ENCODE measurements at places on chromosomes 1 and 21.
A peak's percentile ranks its signal among the peaks of the same experiment; 100 is the strongest.

DNA sequence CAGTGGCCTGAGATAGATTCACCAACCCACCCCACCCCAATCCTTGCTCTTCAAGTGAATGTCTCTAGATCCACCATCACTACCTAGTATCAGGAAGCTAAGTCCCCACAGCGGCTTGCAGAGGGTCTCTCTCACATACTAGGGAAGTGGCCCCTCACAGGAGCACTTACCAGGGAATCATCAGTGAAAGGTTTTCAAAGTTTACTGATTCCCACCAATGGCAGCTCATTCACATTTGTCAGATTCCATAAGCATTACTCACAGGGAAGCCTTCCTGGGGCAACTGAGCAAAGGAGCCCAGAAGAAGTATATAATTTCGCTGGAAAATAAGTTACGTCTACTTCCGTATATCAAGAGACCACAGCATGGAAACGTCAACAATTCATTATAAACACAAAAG lies 120.8 kb downstream of the GREM2 start:
- no peak for DNase-seq

- no peak for DNase-seq
These were observed 182.6 kb upstream of the ARHGEF16 start for GRCh38 chr1:3271866-3272265.

DNA sequence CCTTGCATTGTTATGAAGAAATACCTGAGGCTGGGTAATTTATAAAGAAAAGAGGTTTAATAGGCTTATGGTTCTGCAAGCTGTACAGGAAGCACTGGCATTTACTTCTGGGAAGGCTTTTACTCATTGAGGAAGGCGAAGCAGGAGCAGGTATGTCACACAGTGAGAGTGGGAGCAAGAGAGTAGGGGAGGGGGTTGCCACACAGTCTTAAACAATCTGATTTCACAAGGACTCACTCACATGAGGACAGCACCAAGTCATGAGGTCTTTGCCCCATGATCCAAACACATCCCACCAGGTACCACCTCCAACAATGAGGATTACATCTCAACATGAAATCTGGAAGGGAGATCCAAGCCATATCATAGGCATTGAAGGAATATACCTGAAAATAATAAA lies 127.2 kb downstream of the EVI5 start:
- no peak for DNase-seq

DNA sequence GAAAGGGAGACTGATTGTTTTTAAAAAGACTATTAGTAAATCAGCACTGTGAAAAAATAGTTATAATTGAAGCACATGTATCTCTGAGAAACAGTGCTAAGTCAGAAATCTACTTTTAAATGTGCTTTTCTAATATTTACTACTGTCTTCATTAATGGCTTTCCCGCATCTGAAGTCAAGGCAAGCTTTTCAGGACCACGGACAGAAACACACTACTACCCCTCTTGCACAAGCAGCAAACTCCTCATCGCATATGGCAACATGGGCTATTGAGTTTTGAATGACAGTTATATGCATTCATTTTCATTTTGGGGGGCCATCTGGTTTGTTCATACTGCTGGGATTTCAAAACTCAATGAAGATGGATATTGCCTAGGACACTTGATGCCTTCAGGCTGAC lies 433.4 kb upstream of the CAMK1G start:
- peak; percentile 11 for DNase-seq

- no peak for DNase-seq
These were observed 125.6 kb upstream of the LMO4 start for GRCh38 chr1:87202922-87203655.

GRCh38 chr21:33042812-33043211 lies 17.1 kb downstream of the OLIG2 start:
- no peak for DNase-seq

DNA sequence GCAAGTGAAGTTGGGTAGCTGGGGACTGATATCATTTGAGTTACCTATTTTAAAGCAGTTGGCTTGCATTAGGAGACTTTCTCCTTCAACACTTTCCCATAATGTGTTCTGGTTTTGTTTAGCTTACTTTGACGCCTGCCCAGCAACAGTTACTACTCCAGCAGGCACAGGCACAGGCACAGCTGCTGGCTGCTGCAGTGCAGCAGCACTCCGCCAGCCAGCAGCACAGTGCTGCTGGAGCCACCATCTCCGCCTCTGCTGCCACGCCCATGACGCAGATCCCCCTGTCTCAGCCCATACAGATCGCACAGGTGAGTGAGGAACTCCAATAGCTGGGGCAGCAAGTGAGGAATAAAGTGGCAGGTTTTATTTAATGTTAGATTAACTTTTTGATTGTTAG lies 144.3 kb downstream of the CD247 start:
- DNase-seq: no peak

DNA sequence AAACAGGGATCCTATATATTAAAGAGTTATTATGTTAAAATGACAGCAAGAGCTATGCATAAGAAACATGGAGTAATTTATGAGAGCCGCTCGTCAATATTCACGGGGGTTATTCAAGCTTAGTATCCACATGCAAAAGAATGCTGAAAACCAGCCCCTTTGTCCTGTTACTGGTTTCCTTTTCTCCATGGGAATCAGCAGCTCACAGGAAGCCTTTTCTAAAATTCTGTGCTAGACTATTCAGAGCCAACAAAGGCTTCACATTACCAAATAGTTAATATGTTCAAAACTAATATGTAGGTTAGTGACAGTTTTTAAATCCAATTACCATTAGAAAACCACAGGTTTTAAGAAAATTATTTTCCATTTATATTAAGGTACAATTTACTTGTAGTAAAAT lies 225.6 kb upstream of the MAP1LC3C start:
- DNase-seq: no peak

DNA sequence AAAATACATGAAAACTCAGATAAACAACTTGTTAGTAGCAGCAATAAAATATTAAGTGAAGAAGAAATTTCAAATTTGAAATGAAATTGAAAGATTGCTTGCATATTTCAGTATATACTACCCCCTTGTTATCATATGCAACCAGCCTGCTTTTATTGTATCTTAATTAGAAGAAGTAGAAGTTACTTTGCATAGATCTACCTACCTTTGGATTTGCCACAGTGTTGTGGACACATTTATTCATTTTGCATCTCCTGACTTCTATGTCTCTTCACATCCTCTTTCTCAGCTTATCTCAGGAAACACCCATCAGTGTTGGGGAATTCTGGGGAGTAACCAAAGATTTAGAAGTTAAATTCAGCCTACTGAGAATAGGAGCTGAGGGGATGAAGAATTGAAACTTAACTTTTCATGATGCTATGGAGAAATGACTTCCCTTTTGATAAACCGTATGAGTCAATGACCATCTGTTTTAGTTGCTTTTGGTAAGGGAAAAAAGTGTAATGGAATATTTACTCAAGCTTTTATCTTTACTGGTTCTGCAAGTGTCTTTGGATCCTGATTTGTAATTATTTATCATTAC lies 96.9 kb downstream of the RGL1 start:
- no peak for DNase-seq

DNA sequence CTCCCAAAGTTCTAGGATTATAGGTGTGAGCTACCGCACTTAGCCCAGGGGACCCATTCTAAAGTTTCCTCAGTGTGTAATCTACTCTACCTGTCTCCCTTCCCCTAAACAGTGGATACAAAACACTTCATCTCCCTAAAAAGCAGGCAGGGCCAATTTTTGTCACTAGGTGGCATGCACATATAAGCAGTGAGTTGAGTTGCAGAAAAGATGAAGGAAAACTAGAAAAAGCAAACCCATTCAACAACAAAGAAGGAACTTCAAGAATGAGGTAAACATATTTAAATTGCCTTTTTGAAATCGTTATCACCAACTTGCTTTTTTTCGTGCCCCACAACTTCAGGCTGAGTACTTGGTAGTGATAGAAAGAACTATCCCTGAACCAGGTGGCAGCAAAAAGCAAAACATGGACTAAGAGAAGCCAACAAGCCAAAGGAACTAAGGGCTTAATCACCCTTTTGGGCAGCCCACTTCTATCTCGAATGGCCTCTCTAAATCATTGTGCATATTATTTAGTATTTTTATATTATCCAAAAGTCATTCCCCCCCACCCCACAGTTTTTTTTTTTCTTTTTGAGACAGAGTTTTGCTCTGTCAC lies 19.7 kb upstream of the ALDH9A1 start:
- no peak for DNase-seq

DNA sequence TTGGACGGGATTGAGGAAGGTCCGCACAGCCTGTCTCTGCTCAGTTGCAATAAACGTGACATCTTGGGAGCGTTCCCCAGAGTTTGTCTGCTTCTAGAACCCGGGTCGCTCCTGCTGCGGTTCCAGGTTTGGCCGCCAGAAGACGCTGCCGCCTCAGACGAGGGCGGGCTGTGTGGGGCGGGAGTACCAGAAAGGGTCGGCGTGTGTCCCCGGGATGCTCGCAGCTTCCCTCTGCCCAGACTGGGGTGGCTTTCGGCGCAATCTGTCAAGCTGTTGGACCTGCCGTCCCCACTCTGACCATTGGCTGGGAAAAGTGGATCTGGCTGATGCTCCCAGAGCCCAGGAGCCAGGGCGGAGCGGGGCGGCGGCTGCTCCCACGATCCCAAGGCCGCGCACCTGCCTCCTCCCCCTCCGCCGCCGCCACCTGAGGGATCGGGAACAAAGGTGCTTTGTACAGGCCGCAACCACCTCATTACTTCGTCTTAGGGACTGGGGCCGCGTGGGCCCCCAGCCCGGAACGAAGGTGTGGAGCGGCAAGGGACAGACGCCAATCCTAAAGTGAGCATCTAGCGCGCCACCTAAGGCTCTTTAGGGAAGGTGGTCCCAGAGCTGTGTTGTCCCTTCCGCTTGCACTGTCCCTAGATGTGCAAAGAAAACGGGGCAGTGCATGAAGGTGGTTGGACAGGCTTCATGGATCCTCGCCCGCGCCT lies 683 bp upstream of the EFNA4 start:
- no peak for DNase-seq

- DNase-seq: no peak
These were observed 671.9 kb downstream of the BRINP3 start for GRCh38 chr1:189805735-189806134.

GRCh38 chr1:53500204-53501064 lies 41.2 kb downstream of the DMRTB1 start:
- DNase-seq: no peak

- no peak for DNase-seq
These were observed 764.3 kb upstream of the PRMT6 start for GRCh38 chr1:106292130-106292529.

- DNase-seq: no peak
These were observed 33.4 kb downstream of the SMYD2 start for GRCh38 chr1:214314178-214314843.

DNA sequence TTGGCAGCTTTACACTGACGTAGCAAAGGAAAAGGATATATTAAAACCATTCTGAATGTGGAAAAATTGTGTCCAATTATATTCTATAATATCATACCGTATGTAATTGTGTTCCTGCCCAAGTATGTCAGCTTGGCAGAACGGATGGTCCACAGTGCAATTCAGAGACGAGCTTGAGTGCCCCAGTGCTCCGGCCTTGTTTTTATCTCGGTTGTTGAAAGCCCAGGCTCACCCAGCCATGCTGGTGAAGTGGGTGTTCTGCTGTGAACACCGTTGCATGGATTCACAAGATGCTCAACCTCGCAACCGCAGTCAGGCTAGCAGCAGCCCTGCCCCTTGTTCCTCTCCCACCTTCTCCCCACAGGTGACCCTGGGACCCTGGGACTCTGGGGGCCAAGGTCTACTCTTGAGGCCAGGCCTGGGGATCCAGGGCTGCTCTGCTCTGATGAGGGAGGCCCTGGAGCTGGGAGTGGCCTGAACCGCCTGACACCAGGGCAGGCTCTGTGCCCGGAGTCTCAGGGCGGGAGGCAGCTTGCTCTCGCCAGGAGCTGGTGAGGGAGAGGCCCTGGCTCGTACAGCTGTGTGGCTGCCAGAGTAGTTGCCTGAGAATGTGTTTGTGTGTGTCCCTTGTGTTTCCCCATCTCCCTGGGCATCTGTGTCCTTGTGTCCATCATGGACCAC lies 11.2 kb downstream of the PTPRF start:
- peak; percentile 83 for DNase-seq

GRCh38 chr1:227887697-227888403 lies 59.9 kb downstream of the WNT9A start:
- no peak for DNase-seq

GRCh38 chr1:38940339-38941047 lies 1.1 kb downstream of the RHBDL2 start:
- no peak for DNase-seq

DNA sequence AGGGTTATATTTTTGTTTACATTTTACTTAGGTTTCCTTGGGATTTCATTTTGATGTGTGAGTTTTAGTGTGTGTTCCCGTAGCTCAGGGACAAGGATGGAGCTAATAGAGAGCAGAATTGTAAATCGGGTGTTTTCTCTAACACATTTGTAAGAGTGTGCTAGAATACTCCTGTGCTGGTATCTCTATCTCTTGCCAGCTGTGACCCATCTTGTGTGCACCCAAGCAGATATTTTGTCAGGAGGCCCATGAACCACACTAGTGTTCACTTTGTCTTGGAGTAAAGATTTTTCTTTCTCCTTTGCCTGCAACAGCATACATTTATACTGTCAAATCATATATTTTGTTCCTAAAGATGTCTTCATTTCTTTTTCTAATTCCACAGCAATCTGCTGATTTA lies 23.4 kb downstream of the KRTAP19-8 start:
- no peak for DNase-seq

DNA sequence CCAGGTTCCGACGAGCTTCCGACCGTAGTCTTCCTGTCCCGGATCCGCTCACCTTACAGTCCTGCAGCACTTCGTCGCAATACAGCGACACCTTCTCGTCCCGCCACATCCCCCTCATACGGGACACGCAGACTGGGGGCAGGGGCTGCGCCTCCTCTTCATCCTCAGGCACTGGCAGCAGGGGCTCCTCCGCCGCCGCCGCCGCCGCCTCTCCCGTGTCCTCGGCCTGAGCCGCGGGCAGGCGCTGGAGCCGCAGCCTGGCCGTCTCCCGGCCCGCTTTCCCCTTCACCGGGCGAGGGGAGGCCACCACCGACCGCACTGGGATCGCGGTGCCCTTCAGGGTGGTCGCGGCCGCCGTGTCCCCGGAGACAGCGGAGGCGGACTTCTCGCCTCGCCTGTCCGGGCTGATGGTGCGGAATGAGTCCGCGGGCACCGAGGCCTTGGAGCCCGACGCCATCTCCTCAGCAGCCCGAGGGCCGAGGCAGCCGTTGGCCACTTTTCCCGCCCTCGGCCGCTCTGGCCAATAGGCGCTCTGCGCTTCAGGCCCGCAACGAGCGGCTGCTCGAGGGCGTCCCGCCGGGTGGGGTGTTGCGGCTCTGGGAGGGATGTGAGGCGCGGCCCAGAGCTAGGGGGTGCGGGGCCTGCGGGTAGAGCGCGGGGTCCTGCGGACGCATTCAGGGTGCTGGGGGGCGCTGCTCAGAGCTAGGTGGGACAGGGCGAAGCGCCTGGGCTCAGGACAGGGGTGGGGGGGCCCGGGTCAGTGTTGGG lies at the start of gene SHCBP1L:
TSS of gene SHCBP1L (minus strand) at position 490 of the 768 bp plus-strand sequence. CDS start at position 457, 33 bp downstream.
- no peak for DNase-seq

All from LNCaP clone FGC (cell line).